Gastrocnemius medialis (tissue), 4 donors: ENCODE measurements at places on chromosomes 12 and 14. TPM values are rescaled to one million over a fixed set of nuclear protein-coding genes. Genes with fewer than 3 reads are reported as not detected.

Gene ANKRD33
- not detected for total RNA-seq

DNA sequence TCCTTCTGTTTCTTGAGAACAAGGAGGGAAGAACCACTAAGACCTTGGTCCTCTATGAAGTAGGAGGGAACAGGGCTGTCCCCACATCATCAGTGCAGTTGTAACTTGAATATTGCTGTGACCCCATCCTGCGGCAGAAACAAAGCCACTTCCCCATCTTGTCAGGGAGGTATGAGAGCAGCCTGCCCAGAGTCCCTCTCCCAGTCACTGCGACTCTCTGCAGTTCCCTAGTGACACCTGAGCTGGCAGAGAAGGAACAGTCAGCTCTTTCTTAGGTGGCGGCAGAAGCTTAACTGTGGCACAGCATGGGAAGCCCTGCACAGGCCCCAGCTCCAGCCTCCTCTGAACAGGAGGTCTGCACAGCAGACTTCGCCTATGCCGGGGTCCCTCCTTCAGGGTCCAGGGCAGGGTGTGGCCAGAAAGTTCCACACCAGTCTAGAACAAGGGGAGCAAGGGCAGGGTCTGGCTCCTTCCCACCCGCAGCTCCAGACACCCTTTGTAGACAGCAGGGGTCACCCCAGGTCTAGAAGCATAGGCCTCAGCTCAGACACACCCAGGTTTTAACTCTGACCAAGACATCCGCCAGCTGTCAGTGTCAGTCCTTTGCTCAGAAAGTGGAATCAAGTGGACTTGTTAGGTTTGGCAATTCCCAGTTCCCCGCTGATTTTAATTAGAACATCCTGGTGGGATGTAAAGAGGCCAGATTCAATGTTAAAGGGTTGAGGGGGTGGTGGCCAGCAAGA is 36.8 kb downstream of the DEGS2 start:
- DNase-seq = no peak

DNA sequence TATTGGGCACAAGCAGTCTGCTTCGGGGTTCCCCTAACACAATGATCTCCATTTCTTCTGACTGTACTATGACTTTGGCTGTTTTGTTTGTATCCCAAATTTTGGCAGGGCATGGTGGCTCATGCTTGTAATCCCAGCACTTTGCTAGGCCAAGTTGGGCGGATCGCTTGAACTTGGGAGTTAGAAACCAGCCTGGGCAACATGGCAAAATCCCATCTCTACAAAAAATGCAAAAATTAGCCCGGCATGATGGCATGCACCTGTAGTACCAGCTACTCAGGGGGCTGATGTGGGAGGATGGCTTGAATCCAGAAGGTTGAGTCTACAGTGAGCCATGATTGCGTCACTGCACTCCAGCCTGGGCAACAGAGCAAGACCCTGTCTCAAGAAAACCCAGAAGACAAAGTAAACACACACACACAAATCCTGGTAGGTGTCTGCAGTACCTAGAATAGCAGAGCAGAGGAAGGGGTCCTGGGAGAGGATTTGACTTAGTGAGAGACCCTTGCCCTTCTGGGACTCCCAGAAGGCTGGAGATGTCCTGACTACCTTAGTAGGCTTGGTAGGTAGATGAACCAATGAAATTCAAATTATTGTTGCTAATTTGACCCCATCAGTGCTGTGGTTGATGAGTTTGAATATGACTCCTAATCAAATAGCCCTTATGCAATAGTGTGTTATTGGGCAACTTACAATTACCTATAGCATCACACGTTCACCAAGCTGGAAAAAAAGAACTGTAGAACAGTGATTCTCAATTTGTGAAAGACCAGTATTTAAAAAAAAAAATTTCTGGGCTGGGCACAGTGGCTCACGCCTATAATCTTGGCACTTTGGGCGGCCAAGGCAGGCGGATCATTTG is 6.8 kb upstream of the AEBP2 start:
- no peak for DNase-seq

DNA sequence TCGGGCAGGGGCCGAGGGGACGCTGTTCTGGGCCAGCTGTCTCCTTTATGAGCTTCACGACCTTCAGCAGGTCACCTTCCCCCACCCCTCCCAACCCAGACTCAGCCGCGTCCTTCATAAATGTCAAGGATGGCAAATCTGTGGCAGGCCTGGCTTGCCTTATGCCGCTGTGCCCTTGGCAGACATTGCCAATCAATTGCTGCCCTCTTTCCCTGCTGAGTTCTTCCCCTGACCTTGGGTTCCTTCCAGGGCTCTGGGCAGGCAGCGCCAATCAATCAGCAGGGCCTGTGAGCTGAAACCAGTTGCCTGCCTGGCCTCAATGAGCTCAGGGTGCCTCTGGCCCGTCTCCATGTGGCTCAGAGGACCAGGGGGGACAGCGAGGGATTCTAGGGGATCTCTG is 7.7 kb downstream of the FAM222A start:
- DNase-seq = no peak

DNA sequence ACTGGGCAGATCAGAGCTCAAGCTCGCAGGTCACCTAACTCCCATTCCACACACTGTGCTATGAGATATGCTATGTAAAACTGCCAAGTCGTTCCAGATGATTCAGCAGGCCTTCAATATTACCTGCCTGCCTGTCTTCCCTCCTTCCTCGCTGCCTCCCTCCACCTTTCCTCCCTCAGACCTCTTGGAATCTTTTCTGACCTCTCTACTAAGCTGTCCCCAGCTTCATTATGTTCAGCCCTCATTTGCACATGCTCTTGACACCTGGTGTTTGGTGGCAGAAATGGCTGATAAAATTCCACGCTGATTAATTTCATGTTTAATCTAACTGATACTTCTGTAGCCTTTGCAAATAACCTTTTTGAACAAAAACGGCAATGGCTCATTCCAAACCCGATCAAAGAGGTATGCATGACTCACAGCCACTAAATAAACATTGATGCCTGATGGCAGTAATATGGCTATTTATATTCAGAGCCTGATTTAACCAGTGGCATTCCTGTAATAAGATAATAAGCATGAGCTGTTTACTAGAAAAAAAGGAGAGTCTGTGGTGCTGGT is 130.8 kb upstream of the EGLN3 start:
- DNase-seq = no peak

GRCh38 chr12:41188841-41189394 is 798 bp downstream of the PDZRN4 start:
- no peak for DNase-seq

Gene GTF2H3
- 11.5 TPM for total RNA-seq

DNA sequence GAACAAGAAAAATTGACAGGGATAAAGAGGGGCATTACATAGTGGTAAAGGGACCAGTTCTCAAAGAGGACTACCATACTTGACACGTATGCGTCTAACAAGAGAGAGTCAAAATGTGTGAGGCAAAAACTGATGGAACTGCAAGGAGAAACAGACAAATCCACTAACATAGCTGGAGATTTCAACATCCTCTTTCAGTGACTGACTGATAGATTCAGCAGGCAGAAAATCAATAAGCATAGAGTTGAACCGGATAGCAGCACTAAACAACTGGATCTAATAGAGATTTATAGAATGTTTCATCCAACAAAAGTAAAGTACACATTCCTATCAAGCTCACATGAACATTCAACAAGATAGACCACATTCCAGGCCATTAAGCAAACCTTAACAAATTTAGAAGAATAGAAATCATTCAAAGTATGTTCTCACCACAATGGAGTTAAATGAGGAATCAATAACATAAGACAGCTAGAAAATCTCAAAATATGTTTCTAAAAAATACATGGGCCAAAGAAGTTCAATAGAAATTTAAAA is 16.1 kb upstream of the CRACR2A start:
- DNase-seq = no peak

- no peak for DNase-seq
Measured at GRCh38 chr12:116320791-116321217, 43.3 kb upstream of the MED13L start.

- peak; percentile 69 for DNase-seq
Measured at GRCh38 chr12:4449851-4450221, 4.2 kb upstream of the FGF6 start.

GRCh38 chr12:122042910-122043309 is 21.2 kb downstream of the BCL7A start:
- no peak for DNase-seq

- DNase-seq = no peak
Measured at GRCh38 chr14:96002498-96002884, 36.7 kb upstream of the C14orf132 start.

DNA sequence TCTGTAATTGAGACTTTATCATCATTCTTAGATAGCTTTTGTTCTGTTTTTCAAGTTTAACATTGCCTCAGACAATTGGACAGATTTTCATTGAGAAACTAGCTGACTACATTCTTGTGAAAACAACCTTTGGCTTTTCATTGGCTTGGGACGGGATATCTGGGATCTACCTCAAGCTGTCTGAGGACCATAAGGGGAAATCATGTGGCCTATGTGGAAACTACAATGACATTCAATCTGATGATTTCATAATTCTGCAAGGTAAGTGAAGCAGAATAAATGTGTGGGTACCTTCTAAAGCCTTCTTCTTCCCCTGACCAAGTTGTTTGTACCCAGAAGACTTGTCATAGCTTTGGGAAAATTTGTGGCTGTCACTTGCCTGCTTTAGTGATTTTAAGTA is 133.5 kb downstream of the OTOGL start:
- no peak for DNase-seq
